Kidney (tissue), 22 donors: ENCODE measurements at places on chromosomes 3 and 15. TPM values are rescaled to one million over a fixed set of nuclear protein-coding genes. Genes with fewer than 3 reads are reported as not detected.

The OR5K2 gene
- not detected for polyA plus RNA-seq

DNA sequence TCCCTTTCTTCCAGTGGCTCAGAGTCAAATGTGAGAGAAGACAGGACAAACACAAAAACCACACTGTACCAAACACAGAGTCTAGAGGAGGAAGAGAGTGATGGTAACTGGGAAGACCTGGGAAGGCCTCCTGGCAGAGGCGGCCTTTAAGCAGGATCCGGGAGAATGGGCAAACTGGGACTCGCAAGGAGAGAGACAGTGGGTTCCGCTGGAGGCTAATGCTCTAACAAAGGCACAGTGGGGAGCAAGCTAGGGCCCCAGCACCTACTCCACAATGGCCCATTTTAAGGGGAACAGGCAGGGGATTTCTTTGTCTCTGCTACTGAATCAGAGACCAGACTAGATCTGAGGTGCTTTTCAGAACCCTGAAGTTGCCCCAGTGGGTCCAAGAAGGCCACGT is 81.4 kb upstream of the HES1 start:
- DNase-seq, result no peak

DNA sequence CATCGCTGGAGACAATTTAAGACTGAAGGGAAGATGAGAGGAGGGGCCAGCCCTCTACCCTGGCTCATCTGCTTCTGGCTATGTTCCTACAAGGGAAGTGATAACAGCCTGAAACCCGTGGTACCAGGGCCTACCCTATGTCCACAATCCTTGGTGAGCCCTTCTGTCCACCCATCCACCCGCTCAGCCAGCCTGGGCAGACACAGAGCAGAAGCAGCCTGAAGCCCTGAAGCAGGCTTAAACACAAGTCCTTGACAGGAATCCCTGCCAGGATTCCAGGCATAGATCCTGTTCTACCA is 15.4 kb downstream of the CLK3 start:
- no peak for DNase-seq

- no peak for DNase-seq
Measured at GRCh38 chr15:47332481-47332880, 384.8 kb upstream of the SEMA6D start.

DNA sequence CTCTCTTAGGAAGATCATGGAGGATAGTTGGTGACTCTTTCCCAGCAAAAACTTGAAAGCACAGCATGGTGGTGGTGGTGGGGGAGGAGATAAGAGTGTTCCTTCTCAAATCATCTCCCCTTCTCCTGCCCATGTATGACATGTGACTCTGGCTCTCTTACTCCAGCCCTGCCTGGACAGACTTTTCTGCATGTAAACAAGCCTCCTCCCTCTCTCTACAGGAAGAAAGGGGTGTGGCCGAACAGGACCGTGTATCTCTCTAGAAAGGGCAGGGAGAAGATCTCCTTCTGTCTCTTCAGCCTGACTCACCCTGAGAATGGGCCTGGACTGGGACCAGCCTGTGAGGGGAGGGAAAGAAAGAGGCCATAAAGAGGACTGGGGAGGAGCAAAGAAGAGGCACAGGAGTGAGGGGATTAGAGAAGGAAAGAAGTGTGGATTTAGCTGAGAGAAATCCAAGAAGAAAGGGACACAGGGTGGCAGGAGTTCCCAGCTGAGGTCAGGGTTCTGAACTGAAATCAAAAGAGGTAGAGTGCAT is 1.5 kb downstream of the CELF6 start:
- no peak for DNase-seq

The NAALADL2 gene
- 2.0 TPM for polyA plus RNA-seq

DNA sequence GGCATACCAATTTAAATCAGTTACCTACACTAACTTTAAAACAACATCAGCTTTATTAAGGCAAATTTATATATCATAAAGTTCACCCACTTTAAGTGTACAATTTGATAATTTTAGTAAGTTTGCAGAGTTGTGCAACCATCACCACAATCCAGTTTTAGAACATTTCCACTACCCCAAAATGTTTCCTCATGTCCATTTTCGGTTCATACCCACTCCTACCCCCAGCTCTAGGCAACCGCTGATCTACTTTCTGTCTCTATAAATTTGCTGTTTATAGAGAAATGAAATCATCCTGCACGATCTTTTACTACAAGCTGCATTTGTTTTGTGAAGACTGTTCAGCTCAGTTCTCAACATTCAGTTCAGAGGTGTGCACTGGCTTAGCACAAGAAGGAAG is 31.5 kb upstream of the FAM81A start:
- no peak for DNase-seq

GRCh38 chr3:142355692-142356091 is 92.1 kb downstream of the XRN1 start:
- DNase-seq, result no peak

The FBN1 gene
- 2.4 TPM for polyA plus RNA-seq

GRCh38 chr3:188834349-188834748 is 337.4 kb upstream of the TPRG1 start:
- DNase-seq, result no peak

DNA sequence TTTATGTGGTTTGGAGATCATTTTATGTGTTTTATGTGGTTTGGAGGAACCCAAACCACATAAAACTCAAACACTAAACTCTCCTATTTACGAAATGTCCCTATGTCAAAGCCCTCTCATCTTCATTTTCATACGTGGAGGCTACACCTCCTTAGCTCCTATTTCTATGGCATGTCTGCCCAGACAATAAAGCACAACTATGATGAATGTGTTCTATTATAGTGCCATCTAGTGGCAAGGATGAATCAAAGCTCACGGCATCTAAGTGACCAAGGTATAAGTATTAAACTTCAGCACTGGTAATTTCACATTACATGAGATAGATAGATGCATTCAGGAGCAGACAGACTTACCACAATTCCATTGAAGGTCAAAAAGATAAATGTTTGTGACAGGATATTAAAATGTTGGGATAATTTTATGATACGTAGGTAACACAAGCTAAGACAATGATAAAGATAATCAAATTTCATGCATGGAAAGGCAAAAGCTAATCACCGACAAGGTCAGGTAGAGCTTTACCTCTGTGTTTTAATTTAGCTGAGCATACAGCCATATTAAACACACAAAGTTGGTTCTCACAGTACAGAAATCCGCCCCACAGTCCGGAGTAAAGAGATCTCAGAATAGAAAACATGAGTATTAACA is 130.6 kb upstream of the FHIT start:
- DNase-seq, result peak; percentile 54

The CTSH gene
- polyA plus RNA-seq, result 1,628 TPM

GRCh38 chr3:50195501-50196252 is 4.3 kb downstream of the GNAT1 start:
- DNase-seq, result no peak

The DAZL gene
- not detected for polyA plus RNA-seq

GRCh38 chr15:99708563-99708962 is 24.7 kb downstream of the LYSMD4 start:
- DNase-seq, result peak; percentile 93

The GOLGA6L10 gene
- 0.45 TPM for polyA plus RNA-seq

DNA sequence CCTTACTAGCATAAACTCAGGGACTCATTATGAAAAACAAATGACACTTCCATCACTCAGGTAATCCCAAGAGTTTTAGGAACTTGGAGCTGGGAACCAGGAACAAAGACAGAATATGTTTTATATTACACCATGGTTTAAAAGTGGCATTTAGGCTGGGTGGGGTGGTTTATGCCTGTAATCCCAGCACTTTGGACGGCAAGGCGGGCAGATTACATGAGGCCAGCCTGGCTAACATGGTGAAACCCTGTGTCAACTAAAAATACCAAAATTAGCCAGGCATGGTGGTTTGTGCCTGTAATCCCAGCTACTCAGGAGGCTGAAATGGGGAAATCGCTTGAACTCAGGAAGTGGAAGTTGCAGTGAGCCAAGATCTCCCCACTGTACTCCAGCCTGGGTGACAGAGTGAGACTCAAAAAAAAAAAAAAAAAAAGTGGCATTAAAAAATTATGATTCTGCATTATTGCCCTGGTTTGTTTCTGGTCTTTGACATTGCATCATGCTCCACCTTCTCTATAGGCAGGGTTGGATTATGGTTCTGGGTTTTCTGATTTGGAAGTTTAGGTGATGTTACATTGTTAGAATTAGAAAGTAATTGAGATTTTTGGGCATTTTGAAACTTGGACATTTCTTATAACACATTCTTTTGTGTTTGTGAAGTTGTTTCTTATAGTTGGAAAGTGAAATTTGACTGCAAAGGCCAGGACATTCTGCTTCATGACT is 19.0 kb downstream of the SQOR start:
- DNase-seq, result no peak

The POLQ gene
- polyA plus RNA-seq, result not detected

DNA sequence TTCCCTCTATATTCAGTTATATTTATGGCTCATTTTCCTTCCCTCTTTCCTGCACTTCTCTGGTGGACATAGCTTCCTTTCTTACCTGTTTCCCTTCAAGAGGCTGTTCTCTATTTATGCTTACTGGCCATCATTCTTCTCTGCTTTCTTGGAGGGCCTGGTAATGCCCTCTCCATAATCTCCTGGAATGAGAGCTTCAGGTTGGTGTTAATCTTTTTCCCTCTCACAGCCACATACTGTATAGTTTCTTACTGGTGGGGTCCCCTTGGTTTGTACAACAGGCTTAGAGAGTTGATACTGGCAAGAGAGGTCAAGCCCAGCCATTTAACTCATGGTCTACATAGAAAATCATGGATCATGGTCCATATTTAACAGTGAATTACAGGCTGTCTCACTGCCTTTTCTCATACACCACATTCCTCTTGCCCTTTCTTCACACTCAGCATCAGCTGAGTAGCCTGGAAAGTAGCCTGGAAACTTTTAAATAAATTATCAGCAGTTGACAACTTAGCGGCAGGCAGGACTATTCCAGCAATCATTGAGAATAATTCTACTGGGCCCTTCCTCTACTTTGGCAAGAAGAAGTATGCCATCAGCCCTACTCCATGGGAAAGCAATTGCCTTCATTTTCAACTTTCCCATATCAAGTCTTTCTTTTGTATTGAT is 38.0 kb upstream of the DPH6 start:
- DNase-seq, result peak; percentile 69

The GOLGA8G gene
- not detected for polyA plus RNA-seq

GRCh38 chr3:31606453-31606852 is 73.7 kb downstream of the STT3B start:
- no peak for DNase-seq

GRCh38 chr3:177262396-177262795 is 65.1 kb upstream of the TBL1XR1 start:
- DNase-seq, result no peak

GRCh38 chr3:131925571-131925970 is 109.2 kb downstream of the CPNE4 start:
- no peak for DNase-seq

The ARL14 gene
- not detected for polyA plus RNA-seq

DNA sequence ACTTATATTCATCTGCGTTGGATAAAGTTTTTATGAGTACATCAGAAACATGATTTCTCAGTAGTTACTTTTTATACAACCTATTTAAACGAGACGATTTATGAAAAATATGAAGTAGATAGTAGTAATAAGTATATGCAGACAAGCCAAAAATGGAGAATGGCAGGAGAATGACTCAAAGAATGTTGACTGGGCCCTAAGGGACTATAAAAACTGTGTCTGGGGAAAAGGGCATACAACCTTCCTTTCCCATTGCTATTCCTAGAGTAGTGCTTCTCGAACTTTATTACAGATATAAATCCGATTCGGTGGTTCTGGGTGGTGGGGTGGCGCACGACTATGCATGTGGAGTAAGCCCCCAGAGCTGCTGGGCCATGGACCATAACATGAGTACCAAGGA is 558.5 kb downstream of the FOXP1 start:
- DNase-seq, result no peak

The NDN gene
- polyA plus RNA-seq, result 29.5 TPM

GRCh38 chr3:9916734-9917680 is at the start of gene IL17RC:
Gene IL17RC, plus strand, starts transcription at chr3:9917098. Its CDS starts 218 bp downstream, at chr3:9917316.
- DNase-seq, result peak; percentile 89

The TM4SF4 gene
- polyA plus RNA-seq, result 0.92 TPM

DNA sequence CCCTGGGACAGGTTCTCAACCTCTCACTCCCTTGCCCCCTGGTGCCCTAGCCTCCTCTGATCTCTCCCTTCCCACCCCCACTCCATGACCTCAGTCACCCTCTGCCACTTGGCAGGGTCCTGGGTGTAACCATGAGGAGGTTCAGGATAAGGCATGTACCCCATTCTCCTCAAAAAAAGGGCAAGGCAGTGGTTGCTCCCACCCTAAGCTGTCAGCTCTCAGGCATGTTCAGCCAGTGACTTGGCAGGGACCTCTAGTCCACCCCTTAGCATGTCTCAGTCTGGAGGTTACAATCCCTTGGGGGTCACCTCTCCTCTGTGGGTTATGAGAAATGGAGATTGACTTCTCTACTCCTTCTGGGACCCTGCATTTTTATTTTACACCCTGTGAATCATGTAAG is 11.0 kb upstream of the BOC start:
- no peak for DNase-seq

DNA sequence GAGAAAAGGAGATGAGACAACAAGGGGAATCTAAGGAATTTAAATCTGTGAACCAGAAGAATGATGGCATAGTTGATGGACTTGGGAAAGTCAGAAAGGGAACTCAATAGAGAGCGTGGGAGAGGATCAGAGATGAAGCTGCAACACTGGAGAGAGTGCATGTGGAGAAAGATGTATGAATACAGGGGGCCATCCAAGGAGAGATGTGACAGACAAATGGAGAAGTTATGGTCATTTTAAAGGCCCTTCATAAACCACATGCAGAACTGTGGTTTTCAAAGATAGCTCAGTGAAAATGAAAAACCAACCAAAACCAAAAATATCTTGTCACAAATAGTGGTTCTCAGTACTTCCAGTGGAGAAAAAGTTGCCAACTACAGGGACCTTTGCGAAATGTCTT is 265.2 kb downstream of the SUCLG2 start:
- DNase-seq, result no peak

The TRIM42 gene
- not detected for polyA plus RNA-seq

The KNG1 gene
- 710 TPM for polyA plus RNA-seq

The SLC22A14 gene
- 0.75 TPM for polyA plus RNA-seq

DNA sequence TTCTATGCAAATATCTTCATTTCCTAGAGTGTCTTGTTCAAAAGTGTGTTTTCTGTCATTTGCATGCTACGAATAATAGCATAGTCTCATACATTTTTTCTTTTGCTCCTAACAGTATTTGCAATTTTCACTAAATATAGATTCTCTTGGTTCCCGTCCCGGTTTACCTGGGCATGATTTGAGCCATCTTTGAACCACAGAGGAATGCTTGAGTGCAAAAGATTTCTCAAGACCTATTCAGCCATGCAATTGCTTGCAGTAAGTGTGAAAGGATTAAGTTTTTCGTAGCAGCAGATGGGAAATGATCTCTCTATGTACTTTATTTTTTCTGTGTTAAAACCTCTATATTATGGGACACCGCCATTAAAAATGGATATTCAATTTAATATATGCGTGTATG is 733.0 kb downstream of the ZPLD1 start:
- DNase-seq, result no peak

DNA sequence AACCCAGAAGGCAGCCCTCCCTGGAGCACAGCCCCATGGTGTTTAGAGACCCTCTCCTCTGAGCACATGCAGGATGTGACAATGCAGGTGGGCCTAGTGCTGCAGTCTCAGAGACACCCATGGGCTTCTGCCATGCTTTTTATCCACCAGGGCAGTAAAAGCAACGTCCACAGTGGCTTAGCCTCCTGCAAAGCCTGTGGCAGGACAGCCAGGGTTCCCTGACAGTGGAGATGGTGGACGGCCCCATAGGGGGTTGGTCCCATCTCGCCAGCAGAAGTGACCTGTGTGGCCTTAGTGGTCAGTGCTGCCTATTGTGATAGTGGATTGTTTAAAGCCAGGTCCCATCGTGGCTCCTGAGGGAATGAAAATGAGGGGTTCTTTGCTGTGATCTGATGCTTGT is 46.6 kb downstream of the APBA2 start:
- peak; percentile 26 for DNase-seq
